SK-N-SH treated with all-trans-retinoic acid at 6 μM for 48 hours (cell line): ENCODE measurements at places on chromosomes 7 and 10.

DNA sequence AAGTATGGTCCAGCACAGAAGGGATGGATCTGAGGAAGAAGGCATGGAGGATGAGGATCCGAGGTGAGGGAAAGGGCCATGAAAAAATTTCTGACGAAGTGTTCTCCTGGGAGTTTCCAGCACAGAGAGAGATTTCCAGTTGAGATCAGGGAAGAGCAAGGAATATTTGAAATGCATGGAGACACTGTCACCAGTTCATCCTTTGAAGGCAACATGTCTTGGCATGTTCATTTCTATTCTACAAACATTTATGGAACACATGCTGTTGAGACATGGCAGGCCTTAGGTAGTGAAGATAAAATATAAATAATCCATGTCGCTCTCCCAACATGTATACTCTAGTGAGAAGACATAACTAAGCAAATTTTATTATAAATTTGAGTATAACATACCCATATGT lies 234.0 kb upstream of the TCF7L2 start:
- no peak for ATAC-seq

DNA sequence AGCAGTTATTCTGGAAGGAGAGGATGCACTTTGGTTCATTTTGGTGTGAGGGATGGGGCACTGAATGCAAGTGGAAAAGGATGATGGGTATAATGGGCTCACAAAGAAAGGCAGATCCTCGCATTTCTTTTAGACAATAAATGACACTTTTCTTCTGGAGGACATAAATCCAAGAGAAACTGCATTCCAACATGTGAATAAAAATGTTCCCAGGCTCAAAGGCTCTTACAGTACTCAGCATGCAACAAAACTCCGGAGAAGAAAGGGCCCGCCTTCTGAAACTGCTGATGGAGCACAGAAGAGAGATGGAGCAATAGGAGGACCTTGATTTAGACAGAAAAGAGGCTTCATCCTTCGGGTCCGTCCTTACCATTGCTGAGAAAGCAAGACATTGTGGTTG lies 538.2 kb upstream of the DPP6 start:
- no peak for ATAC-seq

- ATAC-seq, result no peak
Measured at GRCh38 chr7:52764492-52765169, 270.8 kb upstream of the POM121L12 start.

DNA sequence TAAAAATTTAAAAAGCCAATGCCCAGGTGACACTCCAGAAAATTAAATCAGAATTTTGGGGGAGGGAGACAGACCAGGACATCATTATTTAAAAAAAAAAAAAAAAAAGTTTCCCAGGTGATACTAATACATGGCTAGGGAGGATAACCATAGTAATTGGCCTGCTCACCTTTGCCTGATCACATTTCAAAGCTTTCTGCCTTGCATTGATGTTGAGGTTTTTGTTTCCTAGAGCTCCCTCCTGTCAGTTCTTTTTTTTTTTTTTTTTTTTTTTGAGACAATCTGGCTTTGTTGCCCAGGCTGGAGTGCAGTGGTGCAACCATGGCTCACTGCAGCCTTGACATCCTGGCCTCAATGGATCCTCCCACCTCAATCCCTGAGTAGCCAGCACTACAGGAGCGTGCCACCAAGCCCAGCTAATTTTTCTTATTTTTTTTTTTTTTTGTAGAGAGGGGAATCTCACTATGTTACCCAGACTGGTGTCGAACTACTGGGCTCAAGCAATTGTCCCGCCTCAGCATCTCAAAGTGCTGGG lies 38.1 kb downstream of the CPED1 start:
- ATAC-seq, result no peak

DNA sequence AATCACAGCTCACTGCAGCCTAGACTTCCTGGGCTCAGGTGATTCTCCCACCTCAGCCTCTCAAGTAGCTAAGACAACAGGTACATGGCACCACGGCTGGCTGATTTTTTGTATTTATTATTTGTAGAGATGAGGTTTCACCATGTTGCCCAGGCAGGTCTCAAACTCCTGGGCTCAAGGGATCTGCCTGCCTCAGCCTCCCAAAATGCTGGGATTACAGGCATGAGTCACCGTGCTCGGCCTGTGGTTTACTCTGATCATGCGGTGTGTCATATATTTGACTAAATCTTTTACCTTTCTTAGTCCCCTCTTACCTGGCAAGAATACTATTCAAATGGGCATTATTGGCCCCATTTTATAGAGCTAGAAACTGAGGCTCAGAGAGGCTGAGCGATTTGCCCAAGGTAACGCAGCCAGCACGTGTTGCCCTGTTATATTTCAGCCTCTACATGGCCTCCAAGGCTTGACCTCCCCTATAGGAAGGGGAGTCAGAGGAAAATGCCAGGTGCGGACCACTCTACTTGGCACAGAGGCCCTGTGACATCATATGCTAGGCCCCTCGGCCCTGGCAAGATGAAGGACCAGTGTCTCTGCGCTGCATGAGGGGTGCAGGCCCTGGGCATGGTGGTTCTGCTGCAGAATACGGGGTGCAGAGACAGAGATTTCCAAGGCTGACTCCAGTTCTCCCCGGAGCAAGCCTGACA lies 8.2 kb downstream of the ZCCHC24 start:
- no peak for ATAC-seq

DNA sequence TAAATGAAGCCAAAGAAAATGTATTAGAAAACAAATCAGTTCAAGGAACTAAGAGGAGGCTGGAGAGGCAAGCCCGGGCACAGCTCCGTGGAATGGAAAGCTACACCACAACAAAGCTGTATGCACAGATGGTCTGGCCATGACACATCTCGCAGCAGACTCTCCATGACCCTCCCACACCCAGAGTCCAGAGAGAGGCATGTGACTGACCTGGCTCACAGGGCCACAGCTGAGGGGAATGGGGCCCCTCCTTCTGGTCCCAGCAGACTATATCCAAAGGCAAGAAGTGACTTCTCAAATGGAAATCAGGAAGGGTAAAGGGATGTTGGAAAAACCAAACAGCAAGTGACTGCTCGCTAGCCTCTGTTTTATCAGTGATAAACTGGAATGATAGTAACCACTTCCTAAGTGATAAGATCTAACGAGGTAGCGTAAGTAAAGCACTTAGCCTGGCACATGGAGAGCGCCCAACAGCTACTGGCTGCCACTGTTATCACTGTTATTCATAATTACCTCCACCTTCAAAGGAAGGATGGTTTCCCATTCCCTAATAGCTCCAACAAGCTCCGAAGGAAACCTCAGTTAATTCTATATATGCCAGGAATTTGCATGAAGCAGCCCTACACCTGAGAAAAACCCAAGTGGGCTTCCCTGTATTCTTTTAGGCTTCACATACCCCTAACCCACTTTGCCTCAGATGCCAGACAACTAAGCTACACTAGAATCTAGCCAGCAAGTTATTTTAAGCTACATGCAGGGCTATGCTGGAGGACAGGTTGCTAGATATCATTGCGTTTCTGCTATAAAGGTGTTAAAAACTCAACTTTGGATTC lies 8.4 kb downstream of the OSBPL3 start:
- peak; percentile 93 for ATAC-seq

DNA sequence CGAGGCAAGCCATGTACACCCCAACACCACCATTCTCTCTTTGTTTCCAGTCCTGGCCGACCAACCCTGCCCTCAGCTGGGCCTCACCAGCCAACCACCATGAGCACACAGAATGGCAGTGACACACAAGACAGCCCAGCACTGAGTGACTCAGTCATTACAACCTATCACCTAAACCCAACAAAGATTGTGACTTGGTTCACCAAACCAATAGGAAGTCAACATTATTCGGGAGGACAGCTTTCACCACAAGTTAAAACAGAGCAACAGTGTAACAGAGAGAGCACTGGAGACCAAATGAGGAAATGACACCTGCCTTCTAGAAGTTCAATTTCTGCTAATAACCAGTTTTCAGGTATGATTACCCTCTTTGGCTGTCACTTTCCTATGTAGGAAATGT lies 72.1 kb downstream of the DNMBP start:
- no peak for ATAC-seq

GRCh38 chr7:106277976-106278375 lies 6.8 kb downstream of the NAMPT start:
- peak; percentile 36 for ATAC-seq

- no peak for ATAC-seq
Measured at GRCh38 chr7:52085610-52086009, 769.0 kb upstream of the COBL start.

GRCh38 chr10:80204677-80205476 lies 460 bp downstream of the ANXA11 start:
- ATAC-seq, result peak; percentile 22

- ATAC-seq, result peak; percentile 5
Measured at GRCh38 chr7:143346018-143346417, 16.5 kb downstream of the FAM131B start.

GRCh38 chr10:44460416-44460815 lies 75.5 kb upstream of the CXCL12 start:
- ATAC-seq, result no peak

DNA sequence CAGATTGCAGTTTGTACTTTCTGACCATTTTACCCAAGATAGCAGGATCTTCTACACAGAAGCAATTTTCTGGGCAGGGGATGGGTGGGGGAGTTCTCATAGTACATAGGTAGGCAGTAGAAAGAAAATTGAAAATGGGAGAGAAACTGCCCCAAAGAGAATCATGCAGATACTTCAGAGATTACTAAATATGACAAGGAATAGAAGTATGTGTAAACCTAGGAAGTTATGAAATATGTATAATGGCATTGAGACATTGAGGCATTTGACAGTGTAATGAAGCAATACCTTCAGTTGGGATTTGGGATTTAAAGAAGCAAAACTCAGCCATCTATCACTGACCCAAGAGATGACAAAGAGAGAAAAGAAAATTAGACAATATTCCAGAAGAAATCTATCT lies 233.0 kb downstream of the PTN start:
- no peak for ATAC-seq

GRCh38 chr7:14765731-14766130 lies 136.8 kb downstream of the DGKB start:
- ATAC-seq, result no peak
